NCI-H187 (cell line): ENCODE measurements at places on chromosomes 3 and 15.

DNA sequence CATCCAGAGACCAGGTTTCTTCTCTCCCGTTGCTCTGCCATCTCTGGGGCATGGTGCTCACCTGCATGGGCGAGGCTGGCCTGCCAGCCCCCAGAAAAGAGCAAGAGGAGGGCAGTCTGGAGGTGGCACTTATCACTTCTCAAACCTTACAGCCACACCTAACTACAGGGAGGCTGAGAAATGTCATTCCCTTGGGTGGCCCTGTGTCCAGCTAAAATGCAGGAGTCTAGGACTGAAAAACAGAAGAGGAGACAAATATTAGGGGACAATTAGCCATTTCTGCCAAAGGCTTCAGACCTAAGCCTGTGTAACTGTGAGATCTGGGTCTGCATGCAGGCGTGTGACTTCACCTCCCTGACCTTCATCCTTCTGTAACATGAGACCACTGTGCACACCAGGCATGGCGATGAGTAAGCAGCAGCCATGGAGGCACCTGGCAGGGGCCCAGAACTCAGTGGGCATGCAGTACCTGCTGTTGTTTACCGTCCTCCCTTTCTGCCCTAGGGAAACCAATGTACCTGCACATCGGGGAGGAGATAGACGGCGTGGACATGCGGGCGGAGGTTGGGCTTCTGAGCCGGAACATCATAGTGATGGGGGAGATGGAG is 83.4 kb downstream of the MESD start:
- peak; percentile 8 for DNase-seq

DNA sequence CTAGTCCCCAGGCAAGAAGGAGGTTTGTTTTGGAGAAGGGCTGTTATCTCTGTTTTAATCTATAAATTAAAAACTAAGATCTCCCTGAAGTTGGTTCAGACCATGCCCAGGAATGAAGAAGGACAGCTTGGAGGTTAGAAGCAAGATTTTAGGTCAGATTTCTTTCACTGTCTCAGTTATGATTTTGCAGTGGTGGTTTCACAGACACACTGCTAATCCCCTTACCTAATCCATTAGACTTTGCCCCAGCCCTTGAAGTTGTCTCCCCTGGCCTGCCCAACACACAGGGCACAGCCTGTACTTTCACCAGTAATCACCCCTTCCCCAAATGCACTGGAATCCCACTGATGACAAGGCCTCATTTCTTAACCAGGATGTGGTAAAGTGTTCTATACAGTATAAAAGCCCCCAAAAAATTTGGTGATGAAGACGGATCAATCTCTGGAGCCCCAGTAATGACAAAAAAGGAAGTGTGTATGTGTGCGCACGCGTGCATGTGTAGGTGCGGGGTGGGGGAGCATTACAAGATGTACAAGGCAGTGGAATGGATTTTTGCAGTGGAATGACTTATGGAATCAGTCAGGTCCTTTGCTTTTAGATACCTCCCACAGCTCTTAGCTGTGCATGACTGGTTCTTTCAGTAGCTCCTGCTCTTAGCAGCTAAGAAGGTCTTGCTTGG is 73.1 kb upstream of the TERB2 start:
- no peak for DNase-seq

- no peak for DNase-seq
These were observed 716 bp downstream of the CPEB1 start for GRCh38 chr15:82646250-82647044.

DNA sequence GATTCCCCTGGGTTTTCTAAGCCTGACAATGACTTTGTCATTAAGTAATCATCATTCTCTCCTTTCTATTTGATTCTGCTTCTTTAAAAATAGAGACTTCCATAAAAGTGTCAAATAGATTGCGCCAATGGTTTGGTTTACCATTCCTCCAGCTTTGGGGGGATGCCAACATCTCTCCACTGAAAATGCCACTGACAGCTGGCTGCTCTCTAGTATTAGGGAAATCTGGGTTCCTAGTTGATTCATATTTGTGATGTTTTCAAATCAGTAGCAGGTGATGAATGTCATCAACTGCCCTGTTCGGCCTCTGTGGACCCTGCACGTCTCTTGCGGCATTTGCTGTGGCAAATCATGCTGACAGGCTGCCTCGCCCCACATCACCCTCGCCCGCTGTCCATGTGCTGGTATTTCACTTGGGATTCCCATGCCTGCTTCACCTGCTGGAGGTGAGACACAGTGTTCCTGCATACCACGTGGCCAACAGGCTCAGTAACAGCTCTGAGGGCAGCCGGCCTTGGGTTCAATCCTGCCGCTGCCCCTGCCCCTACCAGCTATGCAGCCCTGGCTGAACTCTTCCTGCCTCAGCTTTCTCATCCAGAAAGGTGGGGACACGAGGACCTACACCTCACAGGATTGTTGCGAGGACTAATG is 28.1 kb downstream of the ZXDC start:
- DNase-seq = no peak

DNA sequence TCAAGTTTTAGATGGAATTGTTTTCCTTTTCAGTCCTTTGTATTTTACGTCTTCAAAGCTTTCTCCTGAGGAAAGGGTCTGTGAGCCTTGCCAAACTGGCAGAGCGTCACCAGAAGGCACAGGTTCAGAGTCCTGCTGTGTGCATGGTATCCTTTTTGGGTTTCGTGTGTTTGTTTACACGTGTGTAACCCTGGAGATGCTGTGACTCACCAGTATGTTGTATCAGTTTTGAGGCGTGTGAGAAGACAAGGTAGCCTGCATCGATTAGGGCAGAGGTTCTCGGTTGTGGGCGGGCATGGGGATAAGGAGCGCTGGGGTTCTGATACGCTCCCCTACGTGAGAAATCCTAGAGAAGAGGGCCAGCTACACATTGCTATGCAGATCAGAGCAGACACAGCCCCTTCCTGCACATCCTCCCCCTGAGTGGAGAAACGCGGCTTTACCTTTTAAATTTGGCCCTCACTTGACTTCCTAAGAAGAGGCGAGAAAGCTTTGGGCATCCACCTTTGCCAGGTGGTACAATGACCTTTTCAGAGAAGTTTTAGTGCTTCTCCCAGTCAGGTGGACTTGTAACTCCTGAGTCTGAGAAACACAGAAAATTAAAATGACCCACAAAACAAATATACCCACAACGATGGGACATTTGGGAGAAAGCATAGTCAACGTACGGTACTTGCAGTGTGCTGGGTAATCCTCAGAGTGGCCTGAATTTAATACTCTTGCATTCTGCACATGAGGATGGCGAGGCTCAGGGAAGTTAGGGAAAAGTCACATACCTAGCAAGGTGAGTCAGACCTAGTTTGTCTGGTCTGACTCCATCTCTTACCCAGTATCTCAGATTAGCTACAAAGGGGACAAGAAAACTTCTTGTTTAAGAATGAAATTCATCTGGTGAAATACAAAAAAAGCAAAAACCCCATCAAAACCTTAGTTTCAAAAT is 38.1 kb downstream of the TRAK1 start:
- no peak for DNase-seq

- no peak for DNase-seq
These were observed 125.1 kb upstream of the SLC25A36 start for GRCh38 chr3:140816372-140817195.

GRCh38 chr3:41430391-41430790 is 231.1 kb downstream of the CTNNB1 start:
- DNase-seq = no peak

DNA sequence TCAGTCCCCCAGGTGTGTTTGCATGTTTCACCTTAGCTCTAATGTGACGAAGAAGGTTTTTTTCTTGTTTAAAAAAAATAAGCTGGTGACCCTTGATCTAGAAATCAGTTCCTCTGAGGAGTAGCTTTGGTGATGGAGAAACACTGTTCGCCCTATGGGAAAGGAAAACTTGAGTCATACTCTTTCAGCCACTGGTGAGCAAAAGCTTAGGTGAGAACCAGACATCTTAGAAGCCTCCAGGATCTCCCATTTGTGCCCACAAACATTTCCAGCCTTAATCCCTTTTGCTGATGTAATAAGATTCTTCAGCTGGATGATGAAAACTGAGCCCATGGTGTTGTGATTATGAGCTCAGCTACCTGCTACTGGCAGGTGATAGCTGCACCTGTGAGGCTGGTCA is 37.8 kb downstream of the SLC27A2 start:
- DNase-seq = no peak

DNA sequence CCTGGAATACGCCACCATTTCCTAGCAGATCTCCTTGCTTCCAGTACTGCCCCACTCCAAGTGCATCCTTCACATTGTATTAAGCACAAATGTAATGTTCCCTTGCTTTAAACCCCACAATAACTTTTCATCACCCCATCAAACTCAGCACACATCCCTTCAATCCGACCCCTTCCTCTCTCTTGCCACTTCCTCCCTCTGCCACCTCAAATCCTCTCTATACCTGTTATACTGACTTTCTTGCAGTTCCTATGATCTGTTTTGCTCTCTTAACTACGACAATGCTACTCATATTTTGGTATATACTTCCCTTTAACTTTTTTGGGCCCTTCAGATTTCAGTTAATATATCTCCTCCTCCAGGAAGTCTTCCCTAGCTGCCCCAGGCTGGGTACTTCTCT is 14.1 kb downstream of the PARL start:
- DNase-seq = no peak

DNA sequence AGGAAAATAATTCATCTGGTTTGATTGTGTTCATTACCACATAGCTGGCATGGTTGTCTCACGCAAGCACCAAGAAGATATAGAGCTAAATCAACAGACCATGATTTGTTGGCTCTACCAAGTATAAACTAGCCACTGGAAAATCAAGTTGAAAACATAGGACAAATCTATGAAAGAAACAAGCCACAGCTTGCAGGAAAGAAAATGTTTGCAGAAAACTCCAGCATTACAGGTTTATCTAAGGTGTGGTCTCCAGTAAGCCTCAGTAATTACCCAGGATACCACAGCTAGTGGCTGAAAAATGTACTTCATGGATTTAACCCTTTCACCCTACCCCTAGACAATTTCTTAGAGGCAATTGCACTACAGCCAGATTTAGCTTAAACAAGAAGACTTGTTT is 340.6 kb downstream of the SOX2 start:
- no peak for DNase-seq

- no peak for DNase-seq
These were observed 36.0 kb downstream of the RAB27A start for GRCh38 chr15:55253580-55253979.
